ENCODE measurements at places on chromosomes 3 and 15.
A peak's percentile ranks its signal among the peaks of the same experiment; 100 is the strongest.

GRCh38 chr15:42084465-42085235, 9.7 kb downstream of the PLA2G4D start:
- peak; percentile 75 for DNase-seq

DNA sequence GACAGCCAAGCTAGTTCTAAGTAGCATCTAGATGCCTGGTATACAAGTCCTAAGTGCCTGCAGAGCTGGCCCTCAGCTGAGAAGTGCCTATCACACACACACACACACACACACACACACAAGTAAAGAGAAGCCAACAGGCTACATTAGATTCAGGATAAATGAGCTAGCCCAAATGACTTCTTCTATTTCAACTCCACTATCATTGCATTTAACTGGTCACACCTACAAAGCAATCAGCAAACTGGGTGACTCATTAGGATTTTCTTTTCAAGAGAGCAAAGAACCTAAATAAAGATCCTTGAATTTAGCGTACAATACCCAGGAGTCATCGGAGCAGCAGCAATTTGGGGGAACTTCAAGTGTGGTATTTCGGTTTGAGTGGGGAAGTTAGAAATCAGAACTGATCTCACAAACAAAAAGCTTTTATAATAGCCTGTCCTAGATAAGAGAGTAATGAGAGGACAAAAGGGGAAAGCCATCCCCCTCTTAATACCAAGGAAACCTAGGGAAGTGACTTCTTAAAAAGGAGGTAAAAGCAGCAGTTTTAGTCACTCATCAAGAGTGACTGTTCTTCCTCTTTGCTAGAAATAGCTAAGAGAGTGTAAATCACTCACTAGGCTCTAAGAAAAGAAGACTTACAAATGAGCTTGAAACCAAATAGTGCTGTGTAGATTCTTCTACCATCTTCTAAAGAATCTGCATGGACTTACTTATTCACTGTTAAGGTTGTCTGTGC, 112.7 kb downstream of the TNIK start:
- no peak for DNase-seq

GRCh38 chr3:77179762-77180161, 139.9 kb downstream of the ROBO2 start:
- DNase-seq: no peak

DNA sequence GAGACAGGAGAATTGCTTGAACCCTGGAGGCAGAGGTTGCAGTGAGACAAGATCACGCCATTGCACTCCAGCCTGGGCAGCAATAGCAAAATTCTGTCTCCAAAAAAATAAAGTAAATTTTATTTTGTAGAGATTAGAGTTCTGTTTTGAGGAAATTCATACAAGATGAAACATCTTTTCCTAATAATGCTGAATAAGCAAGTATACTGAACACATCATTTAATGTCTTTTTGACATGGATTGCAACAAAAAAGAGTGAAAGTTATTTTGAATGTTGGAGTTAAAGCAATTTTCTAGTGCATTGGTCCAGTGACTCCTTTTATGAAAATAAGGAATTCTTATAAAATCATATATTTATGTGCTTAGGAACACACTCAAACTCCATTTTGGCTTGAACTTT, 20.5 kb downstream of the LCTL start:
- no peak for DNase-seq

DNA sequence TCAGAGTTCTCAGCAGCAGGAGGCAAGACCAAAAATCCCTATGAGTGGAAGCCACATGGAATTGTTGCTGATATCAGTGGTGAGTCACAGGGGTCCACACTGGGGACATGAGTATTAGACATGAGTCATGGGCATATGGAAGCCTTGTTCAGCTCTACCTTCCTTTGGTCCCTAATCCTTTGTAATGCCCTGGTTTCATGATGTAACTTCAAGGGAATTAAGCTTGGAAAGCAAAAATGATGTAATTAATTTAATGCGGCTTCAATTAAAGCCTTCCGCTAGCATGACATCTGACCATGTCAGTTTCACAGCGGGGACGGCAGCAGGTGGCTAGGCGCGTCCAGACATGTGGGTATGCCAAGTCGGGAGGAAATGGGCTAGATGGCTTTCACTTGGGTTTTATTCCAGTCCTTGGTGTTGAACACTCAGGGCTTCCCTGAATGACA, 176.1 kb upstream of the RGMA start:
- no peak for DNase-seq

- DNase-seq: no peak
Observed at GRCh38 chr15:27412415-27412814, 441.4 kb downstream of the GABRG3 start.

Data from right forelimb (tissue), 1 donor.